ENCODE measurements at places on chromosomes 5 and 9.
A peak's percentile ranks its signal among the peaks of the same experiment; 100 is the strongest.

- H3K36me3 ChIP-seq = no peaks in the 10 kb centered on the region
- H3K4me1 ChIP-seq = no peaks in the 10 kb centered on the region
Observed at GRCh38 chr9:88383176-88383575, 5.1 kb upstream of the SPIN1 start.

DNA sequence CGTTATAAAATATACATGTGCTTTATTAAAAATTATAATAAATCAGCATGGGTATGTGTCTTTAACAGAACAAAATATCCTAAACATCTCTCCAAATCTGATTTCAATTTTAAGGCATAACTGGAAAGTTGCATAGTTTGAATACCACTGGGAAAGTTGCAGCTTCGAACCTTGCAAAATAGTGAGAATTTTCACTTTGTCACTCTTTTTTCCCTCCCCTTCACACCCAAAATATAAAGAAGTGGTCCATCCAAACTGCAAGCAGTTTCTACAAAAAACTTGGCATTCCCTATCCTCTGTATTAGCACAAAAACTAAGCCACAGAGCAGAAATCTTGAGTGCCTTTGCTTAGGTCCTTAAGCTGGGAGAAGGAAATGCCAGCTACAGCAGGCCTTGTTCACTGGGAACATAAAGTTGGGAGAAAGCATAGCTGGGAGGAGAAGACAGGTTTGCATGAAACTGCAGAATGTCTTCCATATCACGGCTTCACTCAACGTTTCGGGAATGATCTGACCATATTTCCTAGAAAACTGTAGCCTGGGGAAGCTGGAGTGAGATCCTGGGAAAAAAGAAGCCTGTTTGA is 400.3 kb downstream of the EBF1 start:
- H3K4me1 ChIP-seq = peaks cover 29% of the 10 kb centered on the region
- no peaks in the 10 kb centered on the region for H3K27me3 ChIP-seq
- H3K4me3 ChIP-seq = no peak overlapping the region
- H3K36me3 ChIP-seq = peaks cover 2% of the 10 kb centered on the region

DNA sequence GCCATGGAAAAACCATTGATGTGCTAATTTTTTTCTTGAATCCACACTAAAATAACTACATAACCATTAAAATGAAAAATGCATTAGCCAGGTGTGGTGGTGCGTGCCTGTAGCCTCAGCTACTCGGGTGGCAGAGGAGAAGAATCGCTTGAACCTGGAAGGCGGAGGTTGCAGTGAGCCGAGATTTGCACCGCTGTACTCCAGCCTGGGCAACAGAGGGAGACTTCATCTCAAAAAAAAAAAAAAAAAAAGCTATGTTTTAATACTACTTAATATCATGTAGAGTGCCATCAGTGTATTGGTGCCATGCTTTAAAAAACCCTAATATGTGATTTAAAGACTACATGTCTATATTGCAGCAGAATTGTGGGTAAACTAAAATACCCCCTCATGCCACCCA is 58.9 kb downstream of the NDFIP1 start:
- H3K27me3 ChIP-seq = no peaks in the 10 kb centered on the region
- DNase-seq = no peak
- H3K27ac ChIP-seq = no peak overlapping the region
- peaks cover 15% of the 10 kb centered on the region for H3K4me1 ChIP-seq
- no peaks in the 10 kb centered on the region for H3K36me3 ChIP-seq

GRCh38 chr5:73454379-73455036 is 5.9 kb upstream of the FOXD1 start:
- H3K4me3 ChIP-seq = peak overlapping the region; percentile 68
- H3K4me1 ChIP-seq = no peaks in the 10 kb centered on the region
- no peaks in the 10 kb centered on the region for H3K36me3 ChIP-seq
- H3K27me3 ChIP-seq = peaks cover 57% of the 10 kb centered on the region
- no peak overlapping the region for H3K27ac ChIP-seq
- no peak for DNase-seq

DNA sequence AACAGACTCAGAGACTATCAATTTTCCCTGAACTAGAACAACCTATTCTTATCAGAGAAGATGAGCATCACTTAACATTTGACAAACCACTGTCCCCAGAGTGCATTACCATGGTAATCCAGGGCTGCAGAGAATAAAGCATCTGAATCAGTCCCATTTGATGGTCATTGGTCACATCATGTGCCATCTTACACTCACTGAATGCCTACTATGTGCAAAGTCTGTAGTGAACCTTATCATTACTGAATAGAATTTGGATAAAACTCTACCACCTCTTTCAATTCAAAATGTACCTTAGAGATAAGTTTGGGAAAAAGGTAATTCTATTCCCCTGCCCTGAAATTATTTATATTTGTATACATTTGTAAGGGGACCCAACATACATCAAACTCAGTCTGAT is 156.4 kb upstream of the TRPC7 start:
- H3K4me3 ChIP-seq = no peak overlapping the region
- H3K4me1 ChIP-seq = peaks cover 5% of the 10 kb centered on the region
- H3K27me3 ChIP-seq = no peaks in the 10 kb centered on the region
- no peak for DNase-seq

GRCh38 chr5:28750251-28750650 is 1711.9 kb upstream of the CDH9 start:
- H3K36me3 ChIP-seq = no peaks in the 10 kb centered on the region
- H3K27me3 ChIP-seq = no peaks in the 10 kb centered on the region
- DNase-seq = no peak

DNA sequence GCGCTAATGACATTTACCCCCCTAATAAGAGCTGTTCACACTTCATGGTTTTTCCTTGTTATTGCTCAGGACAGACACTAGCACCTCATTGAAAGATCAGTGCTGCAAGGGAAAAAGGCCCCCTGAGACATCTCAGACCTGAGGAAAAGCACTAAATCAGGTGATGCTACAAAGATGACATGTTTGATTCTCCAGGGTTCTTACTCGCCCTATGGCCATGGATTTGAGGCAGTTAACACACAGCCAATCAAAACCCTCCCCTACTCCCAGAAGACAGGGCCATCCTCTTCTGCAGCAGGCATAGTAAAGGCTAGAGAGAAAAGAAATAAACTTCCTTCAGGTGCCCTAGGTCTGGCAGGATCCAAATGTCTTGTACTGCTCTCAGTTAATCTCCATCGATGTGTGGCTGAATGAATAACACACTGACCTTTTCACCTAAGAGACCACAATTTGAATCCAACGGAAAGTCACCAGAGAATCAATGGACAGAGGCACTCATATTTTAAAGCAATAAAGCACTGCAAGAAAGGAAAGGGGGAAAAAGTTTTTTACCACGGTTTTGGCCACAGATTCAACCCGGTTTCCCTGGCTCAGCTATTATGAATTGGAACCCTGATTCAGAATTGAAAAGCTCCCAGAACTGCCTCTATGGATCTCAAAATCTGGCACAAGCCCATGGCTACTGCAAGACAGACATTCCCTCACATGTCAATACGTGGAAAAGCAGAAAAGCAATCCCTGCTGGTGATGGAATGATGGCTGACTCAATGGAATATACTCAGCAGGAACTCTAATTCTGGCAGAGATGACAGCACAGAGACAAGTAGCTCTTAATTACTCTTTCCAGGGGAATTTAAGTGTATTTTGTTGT is 329.5 kb downstream of the BNC2 start:
- H3K36me3 ChIP-seq = no peaks in the 10 kb centered on the region
- H3K27ac ChIP-seq = no peak overlapping the region
- H3K4me1 ChIP-seq = peaks cover 5% of the 10 kb centered on the region
- no peaks in the 10 kb centered on the region for H3K27me3 ChIP-seq

DNA sequence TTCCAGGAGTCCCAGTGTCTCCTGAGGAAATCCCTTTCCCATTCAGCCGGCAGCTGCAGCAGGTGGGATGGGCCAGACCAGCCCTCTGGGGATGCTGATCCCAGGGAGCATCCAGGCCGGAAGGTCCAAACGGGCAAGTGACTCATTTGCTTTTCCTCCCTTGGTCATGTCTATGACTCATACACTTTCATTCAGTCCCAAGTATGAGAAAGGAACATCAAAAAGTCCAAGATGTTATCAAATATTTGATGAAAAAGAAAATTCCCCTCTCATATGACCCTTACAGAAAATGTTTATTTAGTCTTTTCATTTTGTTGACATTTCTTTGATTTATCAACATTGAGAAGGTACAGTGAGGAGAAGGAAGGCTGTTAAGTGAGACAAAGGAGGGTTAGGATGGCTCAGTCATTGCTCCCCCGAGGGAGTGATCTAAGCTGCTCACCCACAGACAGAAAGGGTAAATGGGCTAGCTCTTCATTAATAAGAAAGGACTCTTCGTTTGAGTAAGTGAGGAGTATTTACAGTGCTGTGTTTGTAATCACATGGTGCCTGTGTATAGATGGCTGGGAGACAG is 117.6 kb upstream of the ANKRD55 start:
- no peak for DNase-seq
- H3K27me3 ChIP-seq = no peaks in the 10 kb centered on the region
- no peak overlapping the region for H3K27ac ChIP-seq

- no peak overlapping the region for H3K27ac ChIP-seq
- no peaks in the 10 kb centered on the region for H3K36me3 ChIP-seq
- no peaks in the 10 kb centered on the region for H3K4me1 ChIP-seq
- no peak for DNase-seq
- no peaks in the 10 kb centered on the region for H3K27me3 ChIP-seq
- H3K4me3 ChIP-seq = no peak overlapping the region
Observed at GRCh38 chr5:154390746-154391359, 54.9 kb upstream of the SAP30L start.

GRCh38 chr5:112163435-112163834 is 255.6 kb downstream of the EPB41L4A start:
- peaks cover 26% of the 10 kb centered on the region for H3K36me3 ChIP-seq
- no peak overlapping the region for H3K27ac ChIP-seq
- DNase-seq = no peak

- no peak overlapping the region for H3K4me3 ChIP-seq
- no peak for DNase-seq
- H3K27me3 ChIP-seq = no peaks in the 10 kb centered on the region
- H3K4me1 ChIP-seq = no peaks in the 10 kb centered on the region
Observed at GRCh38 chr5:22754155-22754554, 99.0 kb downstream of the CDH12 start.

GRCh38 chr5:142779163-142779840 is 9.1 kb downstream of the ARHGAP26 start:
- H3K4me3 ChIP-seq = no peak overlapping the region
- H3K27ac ChIP-seq = no peak overlapping the region
- H3K27me3 ChIP-seq = no peaks in the 10 kb centered on the region
- no peak for DNase-seq

DNA sequence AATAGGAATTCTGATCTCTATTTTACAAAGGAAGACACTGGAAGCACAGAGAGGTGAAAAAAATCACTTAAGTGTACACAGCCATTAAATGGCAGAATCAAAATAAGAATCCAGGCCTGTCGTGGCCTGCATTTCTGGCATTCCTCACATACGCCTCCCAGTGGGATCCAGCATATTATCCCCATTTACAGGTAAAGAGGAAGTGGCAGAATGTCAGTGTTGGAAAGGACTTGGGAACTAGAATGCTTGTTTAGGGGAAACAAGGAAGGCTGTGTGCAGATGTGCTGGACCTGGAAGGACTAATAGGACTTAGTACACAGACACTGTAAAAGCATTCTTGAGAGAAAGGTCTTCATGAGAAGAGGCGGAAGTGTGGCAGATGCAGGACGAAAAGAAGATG is 241.8 kb downstream of the TRIM32 start:
- no peaks in the 10 kb centered on the region for H3K27me3 ChIP-seq
- no peak overlapping the region for H3K27ac ChIP-seq
- H3K36me3 ChIP-seq = no peaks in the 10 kb centered on the region
- H3K4me1 ChIP-seq = peaks cover 17% of the 10 kb centered on the region

DNA sequence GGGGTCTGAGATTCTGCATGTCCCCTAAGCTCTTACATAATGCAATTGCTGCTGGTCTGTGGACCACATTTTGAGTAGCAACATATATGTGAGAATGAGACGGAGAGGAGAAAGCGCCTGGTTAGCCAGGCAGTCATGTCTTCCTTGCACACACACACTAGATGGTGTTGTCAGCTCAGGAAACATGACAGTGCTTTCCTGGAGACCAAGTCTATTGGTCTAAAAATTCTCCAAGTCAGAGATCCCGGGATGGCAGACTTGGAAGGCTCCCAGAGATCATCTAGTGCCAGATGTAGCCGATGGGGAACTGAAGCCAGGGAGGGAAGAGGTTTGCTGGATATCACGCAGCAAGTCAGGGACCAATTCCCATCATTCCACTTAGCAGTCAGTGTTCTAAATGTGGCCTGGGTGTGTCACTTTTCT is 53.4 kb downstream of the GALNT12 start:
- H3K36me3 ChIP-seq = no peaks in the 10 kb centered on the region
- no peaks in the 10 kb centered on the region for H3K4me1 ChIP-seq
- no peaks in the 10 kb centered on the region for H3K27me3 ChIP-seq
- H3K27ac ChIP-seq = no peak overlapping the region
- no peak overlapping the region for H3K4me3 ChIP-seq

GRCh38 chr5:2238732-2239131 is 356.0 kb upstream of the IRX4 start:
- H3K27ac ChIP-seq = no peak overlapping the region
- H3K27me3 ChIP-seq = no peaks in the 10 kb centered on the region
- DNase-seq = no peak
- peak overlapping the region; percentile 22 for H3K4me3 ChIP-seq
- H3K4me1 ChIP-seq = no peaks in the 10 kb centered on the region

DNA sequence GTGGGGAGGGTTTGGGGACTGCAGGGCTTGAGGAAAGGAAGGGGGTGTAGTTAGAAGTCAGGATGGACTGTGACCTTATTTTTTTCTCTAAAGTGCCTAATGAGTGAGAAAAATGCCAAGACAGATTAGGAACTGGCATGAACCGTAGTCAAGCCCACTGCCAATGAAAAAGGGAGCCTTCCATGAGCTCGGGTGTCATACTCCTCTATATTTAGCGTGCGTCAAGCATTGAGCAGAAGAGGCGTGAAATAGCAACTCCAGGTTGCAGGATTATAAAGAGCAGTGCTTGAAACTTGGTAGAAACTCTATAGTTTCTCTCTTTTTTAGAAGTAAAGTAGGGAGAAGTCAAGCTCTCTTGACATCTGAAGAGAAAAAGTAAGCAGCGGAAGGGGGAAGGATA is 1.8 kb downstream of the SGCD start:
- H3K27ac ChIP-seq = no peak overlapping the region
- no peaks in the 10 kb centered on the region for H3K27me3 ChIP-seq
- no peak overlapping the region for H3K4me3 ChIP-seq
- no peaks in the 10 kb centered on the region for H3K36me3 ChIP-seq

Data from neuronal stem cell (in vitro differentiated cells).